ENCODE measurements at places on chromosomes 2 and 18. TPM values are rescaled to one million over a fixed set of nuclear protein-coding genes. Genes with fewer than 3 reads are reported as not detected.

DNA sequence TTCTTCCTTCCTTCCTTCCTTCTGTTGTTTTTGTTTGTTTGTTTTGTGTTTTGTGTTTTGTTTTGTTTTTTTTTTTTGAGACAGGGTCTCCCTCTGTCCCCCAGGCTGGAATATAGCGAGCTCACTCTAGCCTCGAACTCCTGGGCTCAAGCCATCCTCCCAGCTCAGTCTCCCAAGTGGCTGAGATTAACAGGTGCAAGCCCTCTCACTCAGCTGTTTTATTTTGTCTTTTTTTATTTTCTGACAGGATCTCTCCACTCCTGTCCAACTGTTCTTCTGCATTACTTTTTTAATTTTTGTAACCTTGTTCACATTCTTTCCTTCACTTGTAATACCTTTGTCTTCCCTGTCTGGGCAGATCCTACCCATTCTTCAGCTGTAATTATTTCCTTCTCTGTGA, 23.6 kb downstream of the MAP3K20 start:
- no peak for DNase-seq

GRCh38 chr18:9184998-9185613, 48.5 kb downstream of the ANKRD12 start:
- DNase-seq, result no peak

DNA sequence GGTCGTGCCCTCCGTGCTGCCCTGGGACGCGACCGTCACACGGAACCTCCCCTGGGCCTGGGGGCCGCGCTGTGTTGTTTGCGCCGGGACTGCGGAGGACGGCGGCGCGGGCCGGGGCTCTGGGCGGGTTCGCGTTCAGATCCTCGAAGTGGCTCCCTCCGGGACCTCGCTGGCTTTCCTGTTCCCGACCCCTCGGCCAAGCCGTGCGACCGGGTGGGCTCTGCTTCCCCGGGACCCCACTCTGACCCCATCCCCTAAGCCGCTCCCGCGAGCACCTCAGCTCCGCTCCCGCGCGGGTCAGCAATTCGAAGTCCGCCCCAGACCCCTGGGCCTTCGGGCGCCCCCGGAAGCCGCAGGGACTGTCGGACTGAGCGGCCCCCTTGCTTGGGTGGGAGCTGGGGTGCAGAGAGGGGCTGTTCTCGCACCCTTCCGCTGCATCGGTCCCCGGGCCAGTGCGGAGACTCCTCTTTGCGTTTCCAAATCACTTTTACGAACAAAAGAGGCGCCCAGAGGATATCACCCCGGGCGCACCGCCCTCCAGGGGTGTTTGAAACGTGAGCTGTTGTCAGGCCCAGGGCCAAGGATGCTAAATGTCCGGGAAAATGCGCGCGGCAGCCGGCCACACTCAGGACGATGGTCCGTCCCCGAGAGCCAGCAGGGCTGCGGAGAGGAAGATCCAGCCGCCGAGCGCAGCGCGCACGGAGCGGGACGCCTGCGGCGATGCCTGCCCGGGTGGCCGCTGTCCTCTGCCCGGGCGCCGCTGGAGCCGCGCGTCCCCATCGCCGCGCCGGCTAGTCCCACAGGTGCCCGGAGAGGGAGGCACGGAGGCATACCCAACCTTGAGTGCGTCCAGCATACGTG, 73.5 kb downstream of the ZCCHC2 start:
- no peak for DNase-seq

DNA sequence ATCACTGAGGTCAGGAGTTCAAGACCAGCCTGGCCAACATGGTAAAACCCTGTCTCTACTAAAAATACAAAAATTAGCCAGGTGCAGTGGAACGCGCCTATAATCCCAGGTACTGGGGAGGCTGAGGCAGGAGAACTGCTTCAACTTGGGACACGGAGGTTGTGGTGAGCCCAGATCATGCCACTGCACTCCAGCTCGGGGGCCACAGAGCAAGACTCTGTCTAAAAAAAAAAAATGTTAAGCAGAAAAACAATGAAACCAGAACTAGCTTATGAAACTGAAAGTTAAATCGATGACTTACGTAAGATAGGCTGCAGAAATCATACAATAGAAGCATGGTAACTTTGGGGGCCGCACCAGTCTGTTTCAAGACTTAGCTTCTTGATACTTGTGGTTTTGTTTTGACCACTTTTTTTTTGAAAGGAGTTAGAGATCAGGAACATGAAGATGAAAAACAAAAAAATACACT, 6.2 kb upstream of the GPR155 start:
- DNase-seq, result no peak

DNA sequence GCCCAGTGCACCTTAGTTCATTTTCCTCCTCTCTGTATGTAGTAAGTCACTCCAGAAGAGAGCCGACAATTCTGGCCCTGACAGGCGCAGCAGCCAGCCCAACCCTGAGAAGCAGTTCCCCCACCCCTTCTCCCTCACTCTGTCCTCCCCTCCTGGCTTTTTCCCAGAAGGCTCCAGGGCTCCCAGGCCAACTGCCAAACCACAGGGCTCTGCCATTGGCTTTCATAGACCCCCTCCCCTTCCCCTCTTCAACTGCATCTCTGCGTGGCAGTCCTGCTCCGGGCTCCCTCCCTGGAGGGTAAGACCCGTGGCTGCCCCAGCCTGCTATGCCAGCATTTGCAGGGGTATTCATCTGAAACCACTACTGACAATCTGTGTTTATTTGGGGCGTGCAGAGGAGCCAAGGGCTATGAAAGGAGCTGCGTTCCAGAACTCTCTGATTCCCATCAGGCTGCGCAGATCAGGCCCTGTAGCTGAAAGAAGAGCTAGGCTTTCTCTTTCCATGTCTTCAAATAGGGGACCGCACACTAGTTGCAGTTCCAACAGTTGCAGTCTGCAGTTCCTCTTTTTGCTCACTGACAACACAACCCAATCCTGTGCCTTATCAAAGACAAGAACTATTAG, 388.6 kb upstream of the TNP1 start:
- DNase-seq, result peak; percentile 22

IL1B gene
- 0.41 TPM for total RNA-seq

CNDP1 gene
- total RNA-seq, result under 0.01 TPM

TMEM17 gene
- total RNA-seq, result 4.9 TPM

DSC2 gene
- total RNA-seq, result 5.3 TPM
